ENCODE measurements at places on chromosomes 2 and 18. TPM values are rescaled to one million over a fixed set of nuclear protein-coding genes. Genes with fewer than 3 reads are reported as not detected.

UGT1A10 gene
- total RNA-seq: not detected

AMER3 gene
- not detected for total RNA-seq

XIRP2 gene
- total RNA-seq: not detected

FEV gene
- not detected for total RNA-seq

GREB1L gene
- 3.0 TPM for total RNA-seq

FLACC1 gene
- 2.3 TPM for total RNA-seq

RAB6D gene
- total RNA-seq: not detected

TMEM37 gene
- not detected for total RNA-seq

CRYGD gene
- total RNA-seq: not detected

SLC5A7 gene
- not detected for total RNA-seq

CCDC85A gene
- total RNA-seq: 9.9 TPM

All from GM23248 (cell line).